ENCODE measurements at places on chromosomes 7 and 10.

DNA sequence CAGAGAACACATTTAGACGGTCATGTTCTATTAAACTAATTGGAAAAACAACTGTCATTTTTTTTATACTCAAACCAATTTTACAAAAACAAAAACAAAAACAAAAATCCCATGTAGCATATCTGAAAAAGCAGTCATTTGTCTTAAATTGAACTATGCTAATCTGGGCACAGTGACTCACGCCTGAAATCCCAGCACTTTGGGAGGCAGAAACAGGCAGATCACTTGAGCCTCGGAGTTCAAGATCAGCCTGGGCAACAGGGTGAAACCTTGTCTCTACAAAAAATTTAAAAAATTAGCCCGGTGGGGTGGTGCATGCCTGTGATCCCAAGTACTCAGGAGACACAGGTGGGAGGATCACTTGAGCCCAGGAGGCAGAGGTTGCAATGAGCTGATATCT, 253.4 kb downstream of the DOCK4 start:
- no peak for DNase-seq

DNA sequence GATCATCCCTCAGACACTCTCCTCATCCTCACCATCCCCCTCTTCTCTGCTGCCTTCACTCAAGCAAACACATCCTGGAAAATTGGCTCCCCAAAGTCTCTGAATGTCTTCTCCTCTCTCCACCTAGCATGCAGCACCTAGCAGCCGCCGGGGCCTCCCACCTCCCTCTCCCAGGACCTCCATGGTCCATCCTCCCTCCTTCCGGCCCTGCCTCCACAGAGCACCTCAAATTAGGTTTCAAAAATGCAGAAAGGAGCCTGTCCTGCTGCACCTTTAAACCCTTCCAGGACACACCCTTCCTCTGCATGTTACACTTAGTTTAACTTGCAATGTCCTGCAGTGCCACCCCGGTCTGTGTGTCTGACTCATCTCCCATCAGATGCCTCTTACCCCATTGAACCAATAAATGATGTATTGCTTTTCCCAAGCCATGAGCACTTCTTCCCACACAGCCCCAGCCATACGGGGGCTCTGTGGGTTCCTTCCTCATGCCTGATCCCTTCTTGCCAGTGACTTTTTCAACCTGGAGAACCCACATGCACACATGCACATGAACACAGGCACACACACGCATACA, 582.5 kb upstream of the MGMT start:
- no peak for DNase-seq

GRCh38 chr10:100623521-100624230, 87.9 kb downstream of the HIF1AN start:
- DNase-seq = no peak

DNA sequence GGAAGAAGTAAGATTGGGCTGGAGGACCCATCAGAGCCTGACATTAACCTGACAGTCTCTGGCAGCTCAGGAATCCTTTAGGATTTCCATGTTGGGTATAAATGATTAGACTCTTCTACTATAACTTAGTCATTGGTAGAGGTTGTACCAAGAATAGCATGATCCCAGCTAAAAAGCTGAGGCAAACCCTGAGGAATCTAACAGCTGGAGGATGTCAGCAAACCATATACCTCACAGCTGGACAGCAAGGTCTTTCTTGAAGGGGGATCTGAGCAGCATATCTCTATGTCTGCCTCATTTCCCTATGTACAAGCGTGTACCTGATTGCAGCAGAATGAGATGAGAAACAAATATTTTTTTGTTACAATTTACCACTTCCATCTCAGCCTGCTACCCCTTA, 103.2 kb downstream of the NPSR1 start:
- no peak for DNase-seq

- DNase-seq = no peak
These were observed 106.6 kb upstream of the FAM204A start for GRCh38 chr10:118448744-118449143.

DNA sequence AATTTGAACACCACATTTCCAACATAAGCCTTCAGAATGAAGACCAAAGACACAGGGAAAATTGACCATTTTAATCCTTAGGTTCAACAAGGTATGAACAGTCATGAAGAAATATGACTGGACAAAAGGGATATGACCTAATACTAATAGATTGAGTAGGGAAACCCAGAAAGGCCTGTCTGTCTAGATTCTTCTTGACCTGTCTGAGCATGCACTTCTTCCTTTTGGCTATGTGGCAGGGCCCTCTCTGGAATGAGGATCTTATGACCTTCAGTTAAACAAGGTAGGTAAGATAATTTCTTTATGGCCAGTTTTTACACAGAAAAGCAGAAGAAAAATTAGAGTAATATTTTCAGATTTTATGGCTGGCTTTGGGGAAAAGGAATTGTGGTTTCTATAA, 3.0 kb upstream of the PHYHIPL start:
- DNase-seq = no peak

- DNase-seq = no peak
These were observed 39.2 kb downstream of the MPLKIP start for GRCh38 chr7:40095230-40095629.

Measured in inflammatory macrophage treated with lipopolysaccharide for 4 hours (primary cell).